ENCODE measurements at places on chromosomes 16 and 17.

DNA sequence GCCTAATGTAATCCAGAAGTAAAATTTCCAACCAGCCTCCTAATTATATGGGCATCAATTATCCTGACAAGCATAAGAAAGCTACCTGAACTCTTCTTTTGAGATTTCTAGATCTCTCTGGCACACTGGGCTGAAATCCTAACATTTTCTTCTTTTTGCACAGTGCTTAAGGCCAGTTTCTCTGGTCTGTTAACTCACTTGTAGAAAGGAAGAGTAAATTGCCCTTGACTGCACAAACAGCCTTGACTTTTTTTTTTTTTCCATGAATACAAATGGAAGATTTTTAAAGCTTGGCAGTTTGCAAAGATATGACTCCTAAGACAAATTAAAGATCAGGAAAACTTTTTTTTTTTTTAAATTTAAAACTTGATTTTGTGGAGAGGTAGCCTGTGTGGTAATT, 291.2 kb upstream of the MON1B start:
- no peak for DNase-seq

DNA sequence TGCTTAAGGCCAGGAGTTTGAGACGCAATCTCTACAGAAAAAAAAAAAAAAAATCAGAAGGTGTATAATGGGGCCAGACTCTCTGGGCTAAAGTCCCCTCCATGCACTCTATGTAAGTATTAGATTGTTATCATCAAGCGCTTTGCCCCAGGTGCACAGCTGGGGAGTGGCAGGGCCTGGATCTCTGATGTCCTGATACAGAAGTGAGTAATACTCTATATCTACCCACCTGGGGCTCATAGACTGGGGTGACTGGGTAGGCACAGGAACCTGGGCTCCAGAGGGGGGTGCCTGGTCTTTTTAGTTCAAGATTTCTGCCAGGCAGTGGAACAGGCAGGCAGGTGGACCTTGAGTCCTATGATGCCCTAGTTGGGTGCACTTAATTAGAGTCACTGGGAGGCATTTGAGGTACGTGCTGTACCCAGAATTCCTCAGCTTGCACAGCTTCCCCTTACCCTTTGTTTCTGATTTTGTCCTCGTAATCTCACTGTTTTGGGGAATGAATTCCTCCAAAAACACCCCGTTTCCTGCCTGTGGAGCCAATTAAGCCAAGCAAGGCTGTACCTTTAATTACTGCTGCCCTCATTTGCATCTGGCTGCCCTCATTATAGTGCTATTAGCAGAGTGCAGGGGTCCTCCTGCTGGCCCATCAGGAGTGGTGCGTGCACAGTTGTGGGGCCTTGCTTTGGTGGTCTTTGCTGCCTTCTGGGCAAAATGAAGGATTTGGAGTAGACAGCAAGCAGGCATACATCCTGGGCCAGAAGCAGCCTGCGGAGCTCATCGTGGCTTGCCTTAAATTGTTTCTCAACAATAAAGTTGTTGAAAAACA, 239.0 kb downstream of the SNX29 start:
- no peak for DNase-seq

GRCh38 chr17:2466931-2467330, 44.8 kb downstream of the METTL16 start:
- DNase-seq, result no peak

- DNase-seq, result no peak
Measured at GRCh38 chr16:77496934-77497333, 62.1 kb upstream of the ADAMTS18 start.

DNA sequence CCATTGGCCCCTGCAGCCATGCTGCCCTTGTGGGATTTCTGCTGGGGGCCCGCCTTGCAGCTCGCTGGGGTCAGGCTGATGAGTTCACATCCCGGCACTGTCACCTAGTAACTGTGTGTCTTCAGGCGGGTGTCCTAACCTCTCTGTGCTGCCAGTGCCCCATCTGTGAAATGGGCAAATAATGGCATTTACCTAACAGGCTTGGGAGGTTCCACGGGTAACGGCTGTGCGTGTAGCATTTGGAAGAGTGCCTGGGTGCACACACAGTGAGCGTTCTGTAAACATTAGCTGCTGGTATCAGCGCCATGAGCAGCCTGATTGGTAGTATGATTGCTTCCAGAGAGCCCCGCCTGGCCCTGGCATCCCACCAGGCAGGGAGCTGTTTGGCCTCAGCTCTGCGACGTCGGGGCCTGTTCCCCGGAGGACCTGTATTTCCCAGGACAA, 167.3 kb upstream of the GSE1 start:
- no peak for DNase-seq

DNA sequence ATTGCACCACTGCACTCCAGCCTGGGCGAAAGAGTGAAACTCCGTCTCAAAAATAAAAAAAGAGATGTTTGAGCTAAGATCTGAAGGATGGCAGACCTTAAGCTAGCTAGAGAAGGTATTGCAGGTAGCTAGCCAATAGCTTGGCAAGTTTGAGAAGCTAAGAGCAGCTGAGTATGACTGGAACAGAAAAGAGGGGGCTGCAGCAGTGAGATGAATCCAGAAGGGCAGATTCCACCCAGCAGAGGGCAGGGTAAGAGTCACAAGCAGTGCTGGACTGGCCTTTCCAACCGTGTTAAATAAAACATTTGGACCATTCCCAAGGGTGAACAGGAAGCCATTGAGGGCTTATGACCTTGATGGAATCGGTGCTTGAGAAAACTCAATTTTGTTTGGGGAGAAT, 5.7 kb upstream of the PHAF1 start:
- DNase-seq, result no peak

GRCh38 chr16:75385507-75386152, 47.7 kb downstream of the CFDP1 start:
- DNase-seq, result peak; percentile 13

DNA sequence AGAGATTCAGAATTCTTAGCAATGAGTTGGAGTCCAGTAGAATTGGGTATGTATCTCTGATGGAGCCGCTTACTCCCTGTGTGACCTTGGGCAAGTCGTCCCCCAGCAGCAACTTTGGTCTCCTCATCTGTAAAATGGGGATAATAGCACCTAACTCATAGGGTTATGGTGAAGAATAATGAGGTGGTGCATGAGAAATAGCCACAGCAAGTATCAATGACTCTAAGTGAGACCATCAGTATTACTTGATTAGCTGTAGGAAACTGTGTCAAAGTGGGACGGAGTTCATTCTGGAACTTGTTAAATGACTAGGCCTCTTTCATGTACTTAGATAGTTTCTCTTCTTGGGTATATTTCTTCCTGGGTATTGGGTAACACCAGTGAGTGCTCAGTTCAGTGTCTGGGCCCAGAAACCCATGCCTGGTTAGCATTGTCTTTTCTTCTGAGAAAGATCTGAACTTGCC, 6.4 kb downstream of the PRKCB start:
- no peak for DNase-seq

- DNase-seq, result no peak
Measured at GRCh38 chr17:34024806-34025551, 230.1 kb upstream of the CCL2 start.

- DNase-seq, result no peak
Measured at GRCh38 chr16:84854759-84855158, 35.0 kb downstream of the CRISPLD2 start.

GRCh38 chr17:19379361-19380065, 1.2 kb downstream of the MAPK7 start:
- no peak for DNase-seq

DNA sequence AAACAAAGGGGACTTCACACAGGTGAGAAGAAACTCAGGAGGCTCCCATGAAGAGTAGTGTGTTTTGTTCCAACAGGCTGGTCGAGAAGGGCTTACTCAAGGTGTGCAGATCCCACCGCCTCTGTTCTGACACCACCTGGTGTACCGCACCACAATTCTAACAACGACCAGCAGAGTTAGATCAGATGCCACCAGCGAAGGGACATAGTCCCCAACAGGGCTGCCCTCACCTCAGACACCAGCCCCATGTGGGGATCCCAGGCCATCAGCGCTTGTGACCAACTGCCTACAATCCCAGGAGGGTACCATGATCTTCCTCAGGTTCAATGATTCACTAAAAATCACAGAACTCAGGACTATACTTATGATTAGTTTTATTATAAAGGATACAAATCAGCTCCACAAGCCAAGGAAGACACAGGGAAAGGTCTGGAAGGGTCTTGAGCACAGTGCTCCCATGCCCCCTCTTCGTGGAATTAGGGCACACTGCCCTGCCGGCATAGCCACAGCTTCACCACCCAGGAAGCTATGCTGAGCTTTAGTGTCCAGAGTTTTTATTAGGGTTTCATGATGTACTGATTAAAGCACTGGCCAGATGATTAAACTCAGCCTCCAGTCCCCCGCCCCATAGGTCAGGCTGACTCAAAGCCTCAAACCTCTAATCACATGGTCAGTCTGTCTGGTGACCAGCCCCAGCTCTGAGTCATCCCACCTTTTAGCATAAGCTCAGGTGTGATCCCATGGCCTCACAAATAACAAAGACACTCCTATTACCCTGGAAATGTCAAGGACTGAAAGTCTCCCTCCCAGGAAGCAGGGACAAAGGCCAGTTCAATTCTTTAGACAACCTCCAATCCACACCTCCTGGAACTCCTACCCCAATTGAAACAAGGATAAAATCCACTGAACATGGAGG, 26.0 kb downstream of the TRIM25 start:
- no peak for DNase-seq

DNA sequence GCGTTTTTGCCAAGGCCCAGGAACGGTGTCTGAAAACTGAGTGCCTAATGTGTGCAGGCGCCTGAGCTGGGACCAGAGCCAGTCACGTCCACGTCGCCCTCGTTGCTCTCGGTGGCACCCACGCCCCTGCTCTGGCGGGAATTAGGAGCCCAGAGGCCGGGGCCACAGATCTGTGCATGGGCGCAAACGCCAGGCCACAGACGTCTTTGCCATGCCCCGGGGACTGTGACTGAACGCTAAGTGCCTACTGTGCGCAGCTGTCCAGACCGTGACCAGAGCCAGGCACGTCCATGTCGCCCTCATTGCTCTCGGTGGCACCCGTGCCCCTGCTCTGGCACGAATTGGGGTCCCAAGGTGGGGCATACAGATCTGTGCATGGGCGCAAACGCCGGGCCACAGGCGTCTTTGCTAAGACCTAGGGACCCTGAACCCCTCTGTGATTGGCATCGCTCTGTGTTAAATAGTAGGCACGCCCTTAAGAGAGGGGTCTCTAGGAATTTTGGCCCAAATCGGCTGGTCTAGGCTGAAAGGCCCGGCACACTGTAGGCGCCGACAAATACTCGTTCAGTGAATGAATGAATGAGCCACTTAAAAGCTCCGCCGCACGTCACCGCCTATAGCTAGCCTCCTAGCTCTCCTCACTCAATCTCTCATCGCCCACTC, 827 bp upstream of the UBALD1 start:
- DNase-seq, result no peak

DNA sequence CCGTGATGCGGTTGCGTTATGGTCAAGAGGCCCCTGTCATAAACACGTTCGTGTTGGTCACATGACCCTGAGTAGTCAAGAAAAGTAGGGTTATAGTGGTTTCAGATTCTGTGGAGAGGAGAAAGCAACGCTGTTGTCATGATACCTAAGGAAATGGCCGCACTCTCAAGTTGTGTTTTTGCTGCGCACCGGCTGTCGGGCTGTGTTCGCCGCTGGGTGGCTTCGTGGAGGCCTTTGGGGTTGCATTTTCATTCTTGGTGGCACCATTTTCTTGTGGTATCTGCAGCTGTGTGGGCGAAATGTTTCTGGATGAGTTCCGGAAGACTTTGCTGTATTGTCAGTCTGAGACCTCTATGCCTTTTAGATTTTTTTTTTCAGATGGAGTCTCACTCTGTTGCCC, 35.0 kb downstream of the DEF8 start:
- DNase-seq, result no peak

GRCh38 chr17:2962236-2962635, 101.2 kb downstream of the OR1D5 start:
- no peak for DNase-seq
